Activated B cell treated with CpG ODN at 0.5 μM for 24 hours (primary cell): ENCODE measurements at places on chromosomes 2 and 18.

DNA sequence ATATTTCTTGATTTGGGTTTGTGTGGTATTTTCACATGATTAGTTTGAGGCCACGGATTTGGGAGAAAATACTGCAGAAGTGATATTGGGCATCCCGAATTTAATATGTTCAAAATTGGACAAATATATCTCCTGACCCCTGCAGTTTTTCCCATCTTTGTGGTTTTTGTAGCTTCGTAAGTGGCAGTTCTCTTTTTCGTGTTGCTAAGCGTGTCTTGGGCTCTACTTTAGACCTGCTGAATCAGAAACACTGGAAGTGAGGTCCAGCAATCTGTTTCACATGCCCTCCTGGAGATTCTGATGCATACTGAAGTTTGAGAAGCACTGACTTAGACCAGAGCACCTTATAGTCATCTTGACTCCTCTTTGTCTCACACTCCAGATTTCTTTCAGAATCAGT is 98.3 kb downstream of the EPB41L5 start:
- no peak for DNase-seq

- DNase-seq, result no peak
Observed at GRCh38 chr2:117686699-117687098, 127.8 kb upstream of the DDX18 start.

- no peak for DNase-seq
Observed at GRCh38 chr18:30991397-30991796, 51.1 kb downstream of the DSC3 start.

DNA sequence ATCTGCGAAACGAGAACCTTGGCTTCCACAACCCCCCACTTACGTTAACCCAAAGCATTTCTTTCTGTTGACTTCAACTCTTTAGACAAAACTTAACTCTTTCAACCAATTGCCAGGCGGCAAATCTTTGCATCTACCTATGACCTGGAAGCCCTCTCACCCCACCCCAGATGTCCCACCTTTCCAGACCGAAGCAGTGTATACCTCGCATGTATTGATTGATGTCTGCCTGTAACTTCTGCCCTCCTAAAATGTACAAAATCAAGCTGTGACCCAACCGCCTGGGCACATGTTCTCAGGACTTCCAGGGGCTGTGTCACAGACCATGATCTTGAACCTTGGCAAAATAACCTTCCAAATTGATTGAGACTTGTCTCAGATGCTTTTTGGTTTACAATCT is 12.3 kb downstream of the AQP12B start:
- no peak for DNase-seq

DNA sequence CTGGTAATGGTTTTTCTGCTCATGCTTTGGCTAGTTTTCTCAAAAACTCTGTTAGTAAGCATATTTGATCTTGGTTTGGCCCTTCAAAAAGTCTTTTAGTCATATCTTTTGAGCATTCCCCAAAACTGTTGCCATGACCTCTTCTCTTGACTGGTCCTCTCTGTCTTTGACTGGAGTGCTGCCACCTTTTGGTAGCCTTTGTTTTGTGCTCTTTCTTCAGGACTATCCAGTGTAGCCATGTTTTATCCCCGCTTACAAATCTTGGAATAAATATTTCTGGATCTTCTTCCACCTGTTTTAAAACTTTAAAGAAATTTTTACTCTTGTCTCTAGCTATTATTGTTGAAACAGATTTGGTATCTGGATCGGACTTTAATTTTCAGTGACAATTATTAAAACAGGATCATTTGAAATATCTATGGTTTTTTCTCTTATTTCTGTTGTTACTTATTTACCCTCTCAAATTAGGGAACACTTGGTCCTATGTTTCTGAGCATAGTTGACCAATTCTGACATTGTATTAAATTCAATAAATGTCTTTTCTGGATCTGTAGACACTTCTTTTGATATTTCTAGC is 965 bp upstream of the ELOA2 start:
- DNase-seq, result no peak

GRCh38 chr2:239341146-239341732 is 59.6 kb downstream of the HDAC4 start:
- DNase-seq, result no peak

DNA sequence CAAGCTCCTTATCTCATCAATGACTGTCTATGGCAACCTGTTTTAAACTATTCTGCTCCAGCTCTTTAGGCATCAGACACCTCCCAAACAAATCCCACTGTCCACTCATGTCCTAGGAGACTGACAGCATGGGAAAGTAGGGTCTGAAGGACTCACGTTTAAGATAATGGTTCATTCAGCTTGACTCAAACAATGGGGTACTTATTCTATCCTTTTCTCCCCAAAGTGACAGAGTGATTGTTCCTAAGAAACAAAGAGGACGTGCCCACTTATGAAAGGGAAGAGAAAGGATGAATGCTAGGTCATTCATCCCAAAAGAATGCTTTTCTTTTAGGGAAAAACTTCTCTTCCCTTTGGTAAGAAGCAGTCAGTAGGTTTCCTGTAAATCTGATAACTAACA is 41.9 kb downstream of the ALK start:
- no peak for DNase-seq

- no peak for DNase-seq
Observed at GRCh38 chr2:172403402-172403801, 24.0 kb upstream of the ITGA6 start.

DNA sequence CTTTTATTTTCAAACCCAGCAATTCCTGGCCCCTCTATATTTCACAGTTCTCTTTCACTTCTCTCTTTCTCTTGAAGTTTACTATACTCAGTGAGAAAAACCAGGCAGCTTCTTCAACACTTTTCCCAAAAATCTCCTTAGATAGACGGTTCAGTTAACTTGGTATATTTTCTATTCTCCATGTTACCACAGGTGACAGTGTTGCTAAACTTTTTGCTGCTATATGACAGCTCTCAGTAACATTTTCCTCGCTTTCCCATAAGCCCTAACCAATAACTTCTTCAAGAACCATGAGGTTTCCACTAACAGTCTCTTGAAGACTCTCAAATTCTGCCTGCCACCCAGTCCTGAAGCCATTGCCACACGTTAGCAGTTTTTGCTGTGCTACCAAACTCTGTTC is 45.8 kb downstream of the CYBRD1 start:
- DNase-seq, result no peak

- DNase-seq, result no peak
Observed at GRCh38 chr18:12251311-12251710, 2.9 kb upstream of the CIDEA start.

DNA sequence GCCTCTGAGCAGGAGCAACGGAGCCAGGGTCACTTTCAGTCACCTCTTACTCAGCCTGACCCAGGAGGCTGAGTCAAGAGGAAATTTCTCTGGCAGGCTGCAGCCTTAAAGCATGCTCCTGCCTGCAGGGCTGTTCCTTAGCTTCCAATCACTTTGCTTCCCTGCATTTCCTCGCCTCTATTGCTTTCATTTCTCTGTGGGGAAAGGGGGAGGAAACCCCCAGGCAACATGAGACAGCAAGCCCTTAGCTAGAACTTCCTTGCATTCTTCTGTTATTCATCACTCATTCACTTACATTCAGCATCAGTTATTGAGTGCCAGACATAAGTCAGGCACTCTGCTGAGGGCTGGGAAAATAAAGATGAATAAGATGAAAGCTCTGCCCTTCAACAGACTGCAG is 13.0 kb downstream of the XDH start:
- no peak for DNase-seq

DNA sequence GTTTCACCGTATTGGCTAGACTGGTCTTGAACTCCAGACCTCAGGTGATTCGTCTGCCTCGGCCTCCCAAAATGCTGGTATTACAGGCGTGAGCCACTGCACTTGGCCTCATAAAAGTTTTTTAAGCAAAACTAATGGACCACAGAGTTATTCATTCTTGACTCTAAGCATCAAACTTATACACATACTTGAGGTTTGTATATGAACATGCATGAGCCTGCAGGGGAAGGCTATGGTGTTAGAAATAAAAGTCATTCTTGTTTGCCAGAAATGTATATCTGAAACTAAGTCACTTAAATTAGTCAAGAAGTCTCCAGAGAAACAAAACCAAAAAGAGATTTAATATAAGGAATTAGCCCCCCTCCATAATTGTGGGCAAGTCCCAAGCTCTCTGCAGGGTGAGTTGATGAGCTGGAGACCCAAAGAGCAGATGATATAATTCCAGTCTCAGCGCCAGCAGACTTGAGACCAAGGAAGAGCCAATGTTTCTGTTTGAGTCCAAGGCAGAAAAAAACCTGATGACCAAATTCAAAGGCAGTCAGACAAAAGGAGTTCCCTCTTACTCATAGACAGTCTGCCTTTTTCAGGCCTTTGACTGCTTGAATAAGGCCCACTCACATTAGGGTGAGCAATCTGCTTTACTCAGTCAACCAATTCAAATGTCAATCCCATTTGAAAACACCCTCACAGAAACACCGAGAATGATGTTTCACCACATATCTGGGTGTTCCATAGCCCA is 69.0 kb upstream of the DSG1 start:
- no peak for DNase-seq

- no peak for DNase-seq
Observed at GRCh38 chr2:218368150-218368528, 11.5 kb downstream of the CATIP start.

- no peak for DNase-seq
Observed at GRCh38 chr2:181563101-181563692, 93.7 kb downstream of the CERKL start.

- DNase-seq, result no peak
Observed at GRCh38 chr2:210562502-210563080, 6.2 kb downstream of the CPS1 start.

DNA sequence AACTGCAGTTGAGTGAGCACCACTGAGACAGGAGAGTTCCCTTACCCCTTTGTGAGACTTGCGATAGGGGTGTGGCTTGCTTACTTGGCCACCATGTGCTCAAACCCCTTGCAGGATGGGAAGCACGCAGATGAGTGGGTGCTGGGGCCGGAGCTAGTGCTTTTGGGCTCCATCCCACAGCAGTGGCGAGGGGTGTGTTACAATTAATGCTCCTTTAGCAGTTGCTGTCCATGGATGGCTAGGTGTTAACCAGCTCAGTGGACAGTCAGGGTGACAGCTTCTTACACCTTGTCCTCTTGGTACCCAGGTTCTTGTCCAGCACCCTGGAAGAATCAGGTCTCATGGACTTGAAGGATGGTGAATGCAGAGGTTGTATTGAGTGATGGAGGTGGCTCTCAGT is 103.9 kb downstream of the SH3RF3 start:
- DNase-seq, result no peak

DNA sequence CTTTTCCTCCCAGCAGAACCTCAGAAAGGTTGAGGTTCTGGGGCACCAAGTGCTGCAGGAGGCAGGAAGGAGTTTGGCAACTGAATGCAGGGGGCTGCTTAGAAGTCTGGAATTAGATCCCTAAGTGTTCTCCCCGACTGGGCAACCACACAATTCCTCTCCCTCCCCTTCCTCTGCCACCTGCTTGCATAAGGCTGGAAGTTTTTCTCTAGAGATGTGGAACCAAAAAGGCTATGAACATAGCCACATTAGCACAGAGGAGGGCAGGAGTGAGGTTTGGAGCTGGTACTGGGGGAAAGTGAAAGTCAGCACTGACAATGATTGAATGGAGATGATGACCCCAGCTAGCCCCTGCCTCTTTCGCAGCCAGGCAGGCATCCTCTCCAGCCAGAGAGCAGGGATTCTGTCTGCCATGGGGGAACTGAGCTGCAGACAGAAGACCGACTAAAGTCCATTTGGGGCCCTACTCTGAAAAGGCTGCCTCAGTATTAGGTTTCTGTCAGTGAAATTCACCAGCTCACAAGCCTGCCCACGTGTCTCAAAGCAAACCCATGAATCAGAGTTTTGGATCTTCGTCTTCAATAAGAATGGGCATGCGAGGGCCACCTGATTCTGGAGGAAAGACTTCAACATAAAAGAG is 87.9 kb upstream of the ITGA6 start:
- DNase-seq, result no peak
